ENCODE measurements at places on chromosomes 11 and 22.
A peak's percentile ranks its signal among the peaks of the same experiment; 100 is the strongest.

DNA sequence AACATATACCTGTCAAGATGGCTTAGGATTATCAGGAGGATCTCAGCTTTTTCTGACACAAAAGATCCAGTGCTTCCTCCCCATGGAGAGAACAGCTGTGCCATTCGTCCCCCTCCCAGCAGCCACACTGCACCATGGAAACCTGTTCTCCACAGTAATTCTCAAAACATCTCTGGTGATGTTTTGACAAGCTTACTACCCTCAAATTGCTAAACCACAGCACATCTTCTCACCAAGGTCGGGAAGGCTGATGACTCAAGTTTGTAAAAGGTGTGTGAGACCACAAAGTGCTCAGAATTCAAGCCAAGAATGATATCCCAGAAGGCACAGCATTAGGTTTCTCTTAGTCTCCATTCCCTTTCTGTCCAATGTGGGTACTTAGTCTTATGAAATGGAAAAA is 3.9 kb upstream of the RAB38 start:
- peak; percentile 87 for DNase-seq

DNA sequence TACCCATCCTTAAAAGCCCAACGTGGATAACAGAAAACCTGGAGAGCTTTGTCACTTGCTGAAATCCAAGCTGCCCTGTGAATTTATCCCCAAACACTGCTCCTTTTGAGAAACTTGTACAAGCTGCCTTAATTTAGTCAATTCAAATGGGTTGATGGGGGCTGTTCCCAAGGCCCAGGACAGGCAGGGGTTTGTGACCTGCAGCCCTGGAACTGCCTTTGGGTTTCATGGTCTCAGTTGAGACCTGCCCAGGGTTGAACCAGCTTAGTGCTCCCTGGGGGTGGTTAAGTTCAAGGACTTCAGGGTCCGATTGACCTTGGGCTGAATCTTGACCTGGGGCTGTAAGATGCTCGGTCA is 112.1 kb upstream of the OR4B1 start:
- DNase-seq: no peak

- no peak for DNase-seq
These were observed 2.2 kb downstream of the RIN1 start for GRCh38 chr11:66333896-66334604.

DNA sequence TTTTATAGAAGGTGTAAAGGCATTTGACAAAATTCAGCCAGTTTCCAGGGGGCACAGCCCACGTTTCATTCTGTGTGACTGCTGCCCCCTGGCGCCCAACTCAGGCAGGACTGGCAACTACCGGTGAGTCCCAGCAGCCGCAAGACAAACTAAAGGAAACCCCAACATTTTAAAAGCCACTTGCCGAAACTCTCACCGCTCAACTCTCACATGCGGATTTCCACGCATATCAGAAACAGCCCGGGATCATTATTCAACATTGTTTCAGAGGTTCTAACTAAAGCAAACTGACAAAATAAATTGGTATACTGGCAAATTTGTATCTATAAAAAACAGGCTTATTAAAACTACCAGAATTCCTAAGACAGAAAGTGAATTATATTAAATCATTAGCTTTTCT is 48.2 kb downstream of the MORC2 start:
- peak; percentile 46 for DNase-seq

DNA sequence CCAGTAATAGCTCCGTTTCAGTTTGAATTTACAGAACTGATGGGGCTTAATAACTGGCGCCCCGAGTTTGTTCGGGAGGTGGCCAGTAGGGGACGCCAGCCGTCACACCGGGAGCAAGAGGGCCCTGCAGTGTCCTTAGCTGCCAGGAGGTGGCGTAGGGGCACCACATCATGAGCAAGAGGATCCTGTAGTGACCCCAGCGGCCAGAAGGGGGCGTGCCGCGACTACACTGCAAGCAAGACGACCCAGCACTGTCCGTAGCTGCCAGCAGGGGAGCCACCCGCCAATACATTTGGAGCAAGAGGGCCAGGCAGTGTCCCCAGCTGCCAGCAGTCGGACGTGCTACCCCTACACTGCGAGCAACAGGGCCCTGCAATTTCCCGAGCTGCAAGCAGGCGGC is 663.7 kb upstream of the B3GAT1 start:
- DNase-seq: peak; percentile 42

DNA sequence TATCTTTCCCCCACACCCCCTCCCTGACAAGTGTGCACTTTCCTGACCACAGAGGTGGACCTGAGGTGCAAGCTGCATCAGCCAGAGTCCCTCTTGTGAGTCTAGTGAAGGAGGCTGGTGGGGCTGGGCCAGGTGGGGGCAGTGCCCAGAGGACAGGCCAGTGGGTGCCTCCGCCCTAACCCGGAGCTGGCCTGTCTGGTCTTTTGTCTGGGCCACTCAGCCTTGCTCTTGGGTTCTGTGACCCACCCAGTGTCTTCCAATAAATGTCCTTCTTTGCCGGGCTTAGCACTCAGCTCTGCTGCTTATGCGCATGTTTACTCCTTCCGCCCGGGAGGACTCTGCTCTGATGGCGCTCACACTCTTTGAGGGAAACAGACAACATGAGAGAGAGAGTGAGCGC is 526.2 kb downstream of the TBC1D22A start:
- no peak for DNase-seq

DNA sequence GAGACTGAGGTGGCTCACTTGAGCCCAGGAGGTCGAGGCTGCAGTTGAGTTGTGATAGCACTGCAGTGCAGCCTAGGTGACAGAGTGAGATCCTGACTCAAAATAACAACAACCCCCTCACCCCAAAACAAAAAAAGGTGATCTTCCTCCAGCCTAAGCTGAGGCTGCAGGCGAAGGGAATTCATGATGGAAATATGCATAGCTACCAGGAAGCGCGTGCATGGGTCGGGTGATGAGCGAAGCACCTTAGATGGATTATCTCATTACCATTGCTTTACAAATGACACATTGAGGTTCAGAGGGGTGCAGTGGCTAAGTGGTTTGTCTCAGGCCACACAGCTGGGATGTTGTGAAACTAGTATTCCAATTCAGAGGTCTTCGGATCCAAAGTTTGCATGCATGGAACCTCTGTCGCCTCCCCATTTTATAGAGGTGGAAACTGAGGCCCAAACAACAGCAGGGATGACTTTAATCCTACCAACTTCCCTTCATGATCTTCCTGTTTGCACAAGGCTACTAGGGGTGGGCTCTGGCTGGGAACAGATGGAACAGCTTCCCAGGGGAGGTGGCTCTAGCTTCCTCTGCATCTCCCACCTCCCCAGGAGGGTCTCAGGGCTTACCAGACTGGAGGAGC is 4.6 kb downstream of the SLC29A2 start:
- DNase-seq: no peak

Data from M059J (cell line).